Naive B cell (primary cell): ENCODE measurements at places on chromosomes 12 and 14.
A peak's percentile ranks its signal among the peaks of the same experiment; 100 is the strongest.

DNA sequence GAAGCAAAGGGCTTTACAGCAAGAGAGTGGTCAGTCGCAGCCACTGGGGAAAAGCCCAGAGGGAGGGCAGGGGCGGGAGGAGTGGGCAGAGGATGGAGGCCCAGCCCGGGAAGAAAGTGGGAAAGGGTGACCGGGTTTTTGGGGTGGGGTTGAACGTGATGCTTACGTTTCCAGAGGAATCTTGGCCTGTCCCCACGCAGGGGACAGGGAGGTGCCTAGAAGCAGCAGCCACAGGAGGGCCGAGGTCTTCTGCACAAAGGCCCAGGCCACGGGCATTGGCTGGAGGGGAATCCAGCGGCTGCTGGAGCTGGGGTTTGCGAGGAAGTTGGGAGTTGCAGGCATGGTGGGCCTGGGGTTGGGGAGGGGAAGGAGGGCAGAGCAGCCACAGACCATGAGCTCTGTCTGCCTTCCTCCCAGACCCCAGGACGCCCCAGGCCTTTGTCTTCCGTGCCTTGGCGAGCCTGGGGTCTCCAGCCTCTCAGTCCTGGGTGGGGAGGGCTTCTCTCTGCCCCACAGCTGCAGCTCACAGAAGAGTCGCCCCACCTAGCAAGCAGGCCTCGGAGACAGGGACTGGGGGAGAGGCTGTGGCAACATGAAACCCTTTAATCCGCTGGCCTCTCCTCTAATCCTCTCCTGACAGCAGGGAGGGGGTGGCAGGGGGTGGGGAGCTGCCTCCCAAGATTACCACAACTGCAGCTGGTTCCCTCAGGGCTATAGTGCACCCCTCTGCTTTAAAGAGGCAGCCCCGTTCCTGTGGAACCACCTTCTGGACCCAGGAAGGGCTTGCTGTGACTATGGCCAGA, at the start of gene CACNA2D4:
CACNA2D4 (minus strand) TSS at position 572 of the 803 bp plus-strand sequence; CDS start at position 393, 179 bp downstream.
- DNase-seq: no peak

DNA sequence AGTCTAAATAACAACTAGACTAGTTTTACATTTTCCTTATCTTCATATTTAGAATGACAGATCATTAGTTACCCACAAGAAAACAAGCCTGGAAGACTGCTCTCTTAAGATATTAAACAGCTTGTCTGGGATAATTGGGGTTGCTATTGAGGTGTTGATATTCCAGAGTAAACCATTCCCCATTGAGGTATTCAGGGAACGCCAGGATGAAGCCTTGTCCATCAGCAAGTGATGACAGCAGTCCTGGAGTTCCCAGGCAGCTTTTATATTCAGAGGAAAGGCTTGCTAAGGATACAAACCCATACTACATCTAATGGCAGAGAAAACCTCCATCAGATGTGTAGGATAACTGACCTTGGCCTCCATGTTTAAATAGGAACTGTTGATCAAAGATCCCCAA, 168.4 kb downstream of the MSRB3 start:
- no peak for DNase-seq

- peak; percentile 83 for DNase-seq
Observed at GRCh38 chr14:76904740-76905569, 78.7 kb downstream of the LRRC74A start.

DNA sequence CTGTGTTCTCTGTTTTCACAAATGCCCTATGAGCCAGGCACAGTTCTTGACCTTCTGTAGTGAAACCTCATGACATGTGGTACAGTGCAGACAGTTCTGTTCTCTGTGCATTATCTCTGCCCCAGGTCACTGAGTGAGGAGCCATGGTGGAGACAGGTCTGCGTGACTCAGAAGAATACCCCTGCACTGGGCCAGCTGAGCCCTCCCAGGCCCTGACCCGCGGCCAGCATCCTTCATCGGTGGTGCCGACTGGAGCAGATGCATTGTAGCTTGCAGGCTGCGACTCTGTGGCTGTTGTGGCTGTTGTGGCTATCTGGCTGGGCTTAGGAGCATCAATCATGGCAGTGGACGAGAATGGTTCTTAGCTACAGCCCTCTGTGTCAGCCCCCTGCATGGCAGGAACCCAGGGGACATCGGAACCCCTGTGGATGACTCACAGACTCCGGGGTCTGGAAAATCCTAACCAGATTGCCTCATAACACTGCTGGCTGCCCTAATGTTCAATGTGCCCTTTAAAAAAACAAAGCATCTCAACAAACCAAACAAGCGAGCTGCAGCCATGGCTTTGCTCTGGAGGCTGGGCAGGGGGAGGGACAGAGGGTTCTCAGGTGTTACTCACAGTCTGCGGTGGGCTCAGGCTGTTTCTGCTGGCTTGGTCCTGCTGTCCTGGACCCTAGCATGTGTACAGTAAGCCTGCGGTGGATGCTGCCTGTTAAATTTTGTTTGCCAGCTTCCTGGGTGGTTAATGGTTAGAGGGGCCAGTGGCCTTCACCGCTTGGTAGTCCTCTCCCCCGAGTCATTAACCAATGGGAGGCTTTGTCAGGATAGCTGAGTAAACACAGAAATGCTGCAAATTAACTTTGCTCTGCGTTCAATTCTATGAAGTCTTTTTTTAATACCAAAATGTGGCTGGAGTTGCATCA, at the start of gene SERPINA6:
SERPINA6 (minus strand) TSS at position 689 of the 923 bp plus-strand sequence. CDS start 8,688 bp downstream, outside the sequence.
- DNase-seq: no peak

GRCh38 chr12:49720214-49720613, 13.0 kb upstream of the FMNL3 start:
- no peak for DNase-seq

- DNase-seq: no peak
Observed at GRCh38 chr12:116403546-116403945, 126.1 kb upstream of the MED13L start.

GRCh38 chr14:92729634-92730358, 18.6 kb downstream of the LGMN start:
- no peak for DNase-seq

DNA sequence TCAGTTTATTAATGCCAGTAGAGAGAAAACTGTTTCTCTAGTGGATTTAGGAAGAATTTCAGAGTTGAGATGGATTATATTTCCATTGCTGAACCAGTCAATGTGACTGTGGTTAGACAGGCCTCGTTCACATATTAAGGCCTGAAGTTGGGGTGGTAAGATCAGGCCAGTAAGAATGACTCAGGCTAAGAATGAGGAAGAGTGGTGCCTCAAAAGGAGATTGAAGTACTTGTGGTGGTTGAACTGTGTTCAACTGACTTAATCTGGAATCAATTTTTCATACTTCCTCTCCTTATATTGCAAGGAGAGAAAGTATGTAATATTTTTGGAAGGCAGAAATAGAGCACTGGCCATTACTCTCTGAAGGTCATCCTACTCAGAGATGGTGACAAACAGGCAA, 37.8 kb upstream of the ATF7IP start:
- no peak for DNase-seq

GRCh38 chr14:88613552-88614010, 50.7 kb downstream of the ZC3H14 start:
- DNase-seq: peak; percentile 19

DNA sequence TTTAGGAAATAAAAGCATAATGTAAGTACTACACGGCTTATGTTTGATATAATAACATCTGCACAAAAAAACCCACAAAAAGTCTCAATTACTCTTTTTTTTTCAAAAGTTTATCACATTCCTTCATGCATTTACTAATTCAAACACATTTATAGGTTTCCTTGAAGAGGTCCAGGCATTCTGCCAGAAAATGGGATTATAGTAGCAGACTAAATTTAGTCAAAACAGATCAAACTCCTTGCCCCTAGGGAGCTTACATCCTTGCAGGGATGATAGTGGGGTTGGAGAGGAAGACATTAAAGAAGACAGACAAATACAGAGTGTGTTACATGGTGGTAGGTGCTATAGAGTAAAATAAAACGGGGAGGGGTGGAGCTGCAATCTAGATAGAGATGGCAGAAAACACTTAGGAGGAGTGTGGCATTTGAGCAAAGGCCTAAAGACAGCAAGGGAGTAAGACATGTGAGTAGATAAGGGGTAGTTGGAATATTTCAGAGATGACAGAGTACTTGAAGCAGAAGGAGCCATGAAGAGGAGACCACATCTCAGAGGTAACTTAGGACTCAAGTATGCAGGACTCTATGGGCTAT, 266.9 kb downstream of the PPFIA2 start:
- no peak for DNase-seq

GRCh38 chr14:60090864-60091519, 731 bp upstream of the PCNX4 start:
- peak; percentile 20 for DNase-seq

- DNase-seq: no peak
Observed at GRCh38 chr12:108226866-108227265, 97.8 kb downstream of the WSCD2 start.

DNA sequence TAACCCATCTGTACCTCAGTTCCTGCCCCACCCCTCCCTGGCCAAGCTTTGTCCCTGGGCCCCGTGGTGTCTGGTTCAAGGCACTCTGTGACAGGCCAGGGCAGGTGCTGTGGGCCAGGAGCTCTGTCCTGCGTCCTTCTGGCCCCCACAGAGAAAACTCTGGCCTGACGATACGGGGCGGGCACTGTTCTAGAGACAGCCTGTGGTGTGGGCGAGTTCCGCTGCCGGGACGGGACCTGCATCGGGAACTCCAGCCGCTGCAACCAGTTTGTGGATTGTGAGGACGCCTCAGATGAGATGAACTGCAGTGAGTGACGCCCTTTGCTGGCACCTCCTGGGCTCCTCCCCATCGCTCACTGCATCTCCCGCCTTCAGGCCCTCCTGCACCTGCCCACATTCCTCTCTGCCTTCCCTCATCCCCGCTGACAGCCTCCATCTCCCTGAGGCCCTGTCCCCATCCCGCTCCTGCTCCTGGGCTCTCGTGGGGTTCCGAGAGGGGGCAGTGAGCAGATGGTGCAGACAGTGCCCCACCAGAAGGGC, 22.8 kb upstream of the NXPH4 start:
- DNase-seq: no peak

- no peak for DNase-seq
Observed at GRCh38 chr12:127717278-127717677, 549.7 kb upstream of the TMEM132C start.

DNA sequence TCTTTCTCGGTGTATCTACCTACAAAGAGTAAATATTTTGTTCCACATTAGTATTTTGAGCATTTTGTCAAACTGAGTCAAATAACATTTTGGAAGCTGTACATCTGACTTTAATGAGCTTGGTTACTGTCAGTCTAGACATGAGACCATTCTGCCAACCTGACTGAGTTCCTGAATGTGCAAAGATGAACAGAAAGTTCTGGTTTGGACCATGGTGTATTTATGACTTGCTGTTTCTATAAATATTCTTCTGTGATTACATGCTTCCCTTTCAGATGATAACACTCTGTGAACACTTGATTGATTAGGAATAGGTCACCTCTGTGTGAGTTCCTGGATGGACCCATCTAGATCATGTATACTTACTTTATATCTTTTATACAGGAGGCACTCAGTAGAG, 827.8 kb downstream of the VRK1 start:
- no peak for DNase-seq

- no peak for DNase-seq
Observed at GRCh38 chr12:6314776-6315175, 4.3 kb downstream of the PLEKHG6 start.

GRCh38 chr12:31651893-31652521, 7.5 kb upstream of the ETFBKMT start:
- DNase-seq: no peak

GRCh38 chr12:130872179-130873096, 572 bp downstream of the RAN start:
- DNase-seq: peak; percentile 61

DNA sequence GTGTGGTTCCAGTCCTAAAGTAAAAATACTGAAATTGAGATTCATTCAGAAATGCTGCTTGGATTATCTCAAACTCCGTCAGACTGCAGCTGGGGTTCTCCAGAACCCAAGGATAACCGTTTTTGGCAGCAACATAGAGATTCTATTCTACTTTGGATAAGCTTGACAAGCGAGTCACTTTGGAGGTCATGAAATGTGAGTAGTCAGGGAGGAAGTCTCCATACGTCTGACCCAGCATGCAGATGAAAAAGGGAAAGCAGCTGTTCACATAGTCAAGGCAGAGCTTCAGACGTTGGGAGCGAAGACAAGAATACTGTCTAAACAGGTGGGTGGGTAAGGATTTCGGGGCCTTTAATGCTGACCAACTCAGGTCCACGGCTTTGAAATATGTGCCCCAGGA, 14.9 kb upstream of the HSP90B1 start:
- no peak for DNase-seq

- DNase-seq: no peak
Observed at GRCh38 chr14:101908795-101909194, 55.6 kb upstream of the DYNC1H1 start.

DNA sequence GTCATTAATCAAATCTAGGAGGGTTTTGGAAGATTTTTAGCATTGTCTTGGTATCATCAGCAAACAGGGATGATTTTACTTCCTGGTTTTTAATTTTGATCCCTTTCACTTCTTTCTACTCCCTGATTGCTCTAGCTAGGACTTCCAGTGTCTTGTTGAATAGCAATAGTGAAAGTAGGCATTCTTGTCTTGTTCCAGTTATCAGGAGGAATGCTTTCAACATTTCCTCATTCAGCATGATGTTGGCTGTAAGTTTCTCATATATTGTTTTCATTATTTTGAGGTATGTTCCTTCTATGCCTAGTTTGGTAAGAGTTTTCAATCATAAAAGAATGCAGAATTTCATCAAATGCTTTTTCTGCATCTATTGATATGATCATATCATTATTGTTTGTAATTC, 244.2 kb upstream of the CLEC14A start:
- DNase-seq: no peak

DNA sequence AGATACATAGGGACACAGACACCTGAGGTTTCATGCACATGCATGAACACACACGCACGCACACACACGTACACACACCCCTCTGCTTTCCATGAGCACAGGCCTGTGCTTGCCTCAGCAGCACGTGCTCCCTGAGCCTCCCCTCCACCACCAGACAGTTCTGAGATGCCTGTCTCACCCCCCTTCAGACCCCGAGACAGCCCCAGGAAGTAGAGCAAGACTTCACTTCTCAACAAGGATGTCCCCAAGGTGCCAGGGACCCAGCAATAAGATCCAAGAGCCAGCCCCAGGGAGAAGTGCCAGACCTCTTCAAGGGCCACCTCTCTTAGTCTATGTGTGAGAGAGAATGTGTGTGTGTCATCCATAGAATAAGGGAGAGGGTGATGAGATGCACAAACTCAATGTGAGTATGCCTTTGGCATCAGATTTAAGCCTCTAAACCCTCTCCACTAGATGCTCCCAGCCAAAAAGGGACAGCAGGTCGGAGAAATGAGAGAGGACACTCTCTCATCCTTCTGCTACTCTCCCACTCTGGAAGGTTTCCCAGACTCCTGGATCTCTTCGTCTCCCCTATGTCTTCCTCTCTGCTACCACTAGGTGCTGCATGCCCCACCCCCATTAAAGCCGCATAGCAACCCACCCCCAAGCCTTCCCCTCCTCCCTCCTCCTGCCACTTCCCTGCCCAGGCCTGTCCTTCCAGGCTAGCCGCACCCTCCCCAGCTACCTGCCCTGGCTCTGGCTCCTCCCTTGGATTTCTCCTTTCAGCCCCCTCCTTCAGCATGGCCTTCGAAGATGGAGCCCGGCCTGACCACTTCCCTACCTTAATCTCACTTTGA, 7.7 kb downstream of the RARG start:
- DNase-seq: no peak

GRCh38 chr12:122874081-122874480, 21.8 kb downstream of the VPS37B start:
- DNase-seq: no peak
